CD4-positive, alpha-beta memory T cell (primary cell): ENCODE measurements at places on chromosomes 1 and 21.

DNA sequence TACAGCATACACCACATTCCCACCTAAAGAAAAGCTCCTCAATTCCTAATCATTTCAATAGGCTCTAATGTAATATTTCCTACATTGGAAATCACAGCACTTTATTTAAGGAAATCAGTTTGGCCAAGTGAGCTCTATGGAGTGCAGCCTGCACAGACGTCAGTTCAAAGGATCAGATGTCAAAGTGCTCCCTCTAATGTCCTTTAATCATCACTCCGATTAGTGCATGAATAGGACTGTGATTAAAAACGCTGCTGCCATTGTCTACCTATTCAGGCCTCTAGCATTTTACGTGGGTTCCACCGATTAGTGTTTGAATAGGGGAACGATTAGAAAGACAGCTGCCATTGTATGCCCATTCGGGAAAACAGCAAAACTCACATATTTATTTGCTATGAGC is 50.2 kb downstream of the DPYD start:
- DNase-seq = no peak

DNA sequence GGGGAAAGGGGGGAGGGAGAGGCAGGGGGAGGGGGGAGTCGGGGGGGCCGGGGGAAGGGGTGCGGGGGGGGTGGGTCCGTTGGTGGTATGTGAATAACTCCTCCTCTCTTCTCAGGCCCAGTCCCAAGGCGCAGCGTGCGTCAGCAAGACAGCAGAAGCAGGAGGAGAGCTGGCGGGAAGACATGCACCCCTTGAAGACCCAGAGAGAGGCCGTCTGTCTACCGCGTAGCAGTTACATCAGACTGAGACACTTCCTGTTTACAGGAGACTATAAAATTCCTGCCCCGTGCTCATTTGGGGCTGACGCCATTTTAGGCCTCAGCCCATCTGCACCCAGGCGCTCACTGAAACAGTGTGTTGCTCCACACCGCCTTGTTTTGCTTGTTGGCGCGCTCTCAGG is 55.3 kb downstream of the SETD4 start:
- no peak for DNase-seq

DNA sequence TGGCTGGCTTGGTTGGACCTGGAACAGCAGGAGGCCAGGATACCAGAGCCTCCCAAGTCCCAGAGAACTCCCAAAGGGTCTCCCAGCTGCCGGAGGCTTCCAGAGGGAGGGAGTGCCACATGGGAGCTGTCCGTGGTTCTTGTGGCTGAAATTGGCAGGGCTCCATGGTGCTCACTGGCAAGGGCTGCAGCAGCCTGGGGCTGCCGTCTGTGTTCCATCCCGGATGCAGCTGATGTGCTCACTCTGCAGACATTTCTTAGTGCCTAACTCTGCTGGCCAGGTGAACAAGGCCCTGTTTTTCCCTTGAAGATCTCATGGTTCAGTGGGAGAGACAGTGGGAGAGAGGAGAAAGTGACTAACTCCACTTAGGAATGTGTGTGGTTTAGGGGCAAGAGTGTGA is 261.1 kb downstream of the CAMTA1 start:
- DNase-seq = no peak

DNA sequence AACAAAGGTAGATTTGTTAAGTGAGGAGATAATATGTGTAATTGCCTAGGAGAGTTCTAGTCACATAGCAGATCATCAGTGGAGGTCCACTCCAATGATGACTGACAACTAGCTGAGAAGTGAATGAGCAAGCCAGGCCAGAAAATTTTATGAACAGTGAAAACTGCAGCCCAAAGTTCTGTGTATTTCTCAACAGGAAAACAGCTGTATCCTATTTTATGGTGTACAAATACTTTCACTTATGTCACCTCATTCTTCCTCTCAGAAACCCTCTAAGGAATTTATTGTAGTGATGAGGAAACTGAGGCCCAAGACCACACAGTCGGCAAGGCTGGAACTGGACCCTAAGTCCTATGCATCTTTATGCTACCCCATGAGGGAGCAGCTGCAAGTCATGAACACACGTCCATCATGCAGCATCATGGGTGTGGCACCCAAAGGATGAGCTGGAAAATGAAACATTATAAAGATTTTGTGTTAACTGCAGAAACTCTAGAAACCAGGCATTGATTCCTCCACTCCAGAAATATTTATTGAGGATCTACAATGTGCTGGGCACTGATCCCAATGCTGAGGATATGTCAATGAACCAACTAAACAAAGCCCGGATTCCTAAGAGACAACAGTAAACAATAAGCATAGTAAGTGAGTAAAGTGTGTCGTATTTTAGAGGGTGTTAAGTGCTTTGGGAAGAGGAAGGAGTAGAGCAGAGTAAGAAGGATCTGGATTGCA is 99.5 kb upstream of the DUSP10 start:
- DNase-seq = no peak

DNA sequence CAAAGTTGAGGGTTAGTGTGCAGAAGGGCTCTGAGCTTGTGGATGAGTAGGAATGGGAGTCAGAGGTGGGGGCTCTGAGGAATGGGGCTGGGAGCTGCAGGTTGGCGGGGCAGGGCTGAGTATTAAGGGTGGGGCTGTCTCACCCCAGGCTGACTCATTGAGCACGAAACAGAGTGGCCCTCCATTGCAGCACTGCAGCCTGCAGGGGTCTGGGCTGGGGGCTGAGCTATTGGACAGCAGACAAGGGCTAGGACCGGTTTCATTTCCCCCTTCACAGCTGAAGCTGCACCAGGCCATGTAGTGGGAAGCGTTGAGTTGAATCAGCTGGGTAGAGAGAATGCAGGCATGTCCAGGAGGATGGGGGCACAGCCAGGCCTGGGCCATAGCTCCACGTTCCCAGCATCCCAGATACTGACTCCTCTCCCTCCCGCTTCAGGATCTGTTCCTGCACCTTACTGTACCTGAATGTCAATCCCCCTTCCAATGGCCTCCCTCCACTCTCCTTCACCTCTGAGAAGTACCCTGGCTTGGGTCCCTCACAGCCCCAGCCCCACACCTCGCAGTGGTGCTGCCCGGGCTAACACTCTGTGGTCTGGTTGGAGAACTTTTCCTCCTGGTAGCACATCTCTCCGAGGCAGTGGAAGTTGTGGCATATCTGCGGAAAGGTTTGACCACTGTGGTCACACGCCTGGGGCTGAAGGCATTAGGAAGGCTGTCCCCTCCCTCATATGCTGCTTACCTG is 4.4 kb upstream of the INPP5B start:
- no peak for DNase-seq
